Stimulated activated CD4-positive, alpha-beta T cell treated with anti-CD3 and anti-CD28 coated beads, TNF-alpha, amount 100 ng/mL, for 48 hours (primary cell): ENCODE measurements at places on chromosomes 3 and 15.

GRCh38 chr15:35616498-35617271 lies 70.7 kb upstream of the DPH6 start:
- DNase-seq: no peak

- no peak for DNase-seq
Observed at GRCh38 chr3:54094926-54095325, 27.4 kb upstream of the CACNA2D3 start.

DNA sequence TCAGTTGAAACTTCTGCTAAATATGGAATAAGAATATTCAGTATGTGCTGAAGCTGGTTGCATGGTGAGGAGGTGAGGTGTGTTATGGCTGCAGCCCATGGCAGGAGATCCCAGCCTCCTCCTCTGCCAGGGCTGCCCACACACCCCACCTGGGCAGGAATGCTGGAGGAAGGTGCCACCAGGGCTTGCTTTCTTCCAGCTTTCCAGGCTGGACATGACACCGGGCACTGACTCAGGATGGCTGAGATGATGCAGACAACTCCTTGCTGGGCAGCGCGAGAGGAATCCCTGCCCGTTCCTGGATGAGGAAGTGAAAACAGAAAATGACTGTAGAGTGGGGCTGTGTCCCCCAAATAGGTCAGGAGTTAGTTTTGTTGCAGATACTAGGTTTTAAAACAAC lies 14.1 kb downstream of the GABRG3 start:
- no peak for DNase-seq

DNA sequence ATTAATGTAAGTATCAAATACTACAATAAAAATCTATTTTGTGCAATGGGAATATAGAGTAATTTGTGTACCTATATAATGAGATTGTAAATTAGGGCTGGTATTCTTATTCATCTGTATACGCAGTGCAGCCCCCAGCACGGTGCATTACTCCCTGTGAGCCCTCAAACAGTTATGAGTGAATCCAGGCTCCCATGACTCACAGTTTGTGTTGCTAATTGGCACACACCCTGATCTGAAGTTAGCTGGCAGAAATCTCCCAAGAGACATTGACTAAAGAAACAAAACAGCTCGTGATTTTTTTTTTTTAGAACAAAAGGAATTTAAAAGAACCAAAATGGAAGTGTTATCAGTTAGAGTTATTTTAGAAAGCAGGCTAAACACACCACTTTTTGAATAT lies 15.7 kb downstream of the GK5 start:
- no peak for DNase-seq

- no peak for DNase-seq
Observed at GRCh38 chr3:12865271-12865670, 23.9 kb upstream of the RPL32 start.

- no peak for DNase-seq
Observed at GRCh38 chr3:24006-24405, 172.6 kb upstream of the CHL1 start.

DNA sequence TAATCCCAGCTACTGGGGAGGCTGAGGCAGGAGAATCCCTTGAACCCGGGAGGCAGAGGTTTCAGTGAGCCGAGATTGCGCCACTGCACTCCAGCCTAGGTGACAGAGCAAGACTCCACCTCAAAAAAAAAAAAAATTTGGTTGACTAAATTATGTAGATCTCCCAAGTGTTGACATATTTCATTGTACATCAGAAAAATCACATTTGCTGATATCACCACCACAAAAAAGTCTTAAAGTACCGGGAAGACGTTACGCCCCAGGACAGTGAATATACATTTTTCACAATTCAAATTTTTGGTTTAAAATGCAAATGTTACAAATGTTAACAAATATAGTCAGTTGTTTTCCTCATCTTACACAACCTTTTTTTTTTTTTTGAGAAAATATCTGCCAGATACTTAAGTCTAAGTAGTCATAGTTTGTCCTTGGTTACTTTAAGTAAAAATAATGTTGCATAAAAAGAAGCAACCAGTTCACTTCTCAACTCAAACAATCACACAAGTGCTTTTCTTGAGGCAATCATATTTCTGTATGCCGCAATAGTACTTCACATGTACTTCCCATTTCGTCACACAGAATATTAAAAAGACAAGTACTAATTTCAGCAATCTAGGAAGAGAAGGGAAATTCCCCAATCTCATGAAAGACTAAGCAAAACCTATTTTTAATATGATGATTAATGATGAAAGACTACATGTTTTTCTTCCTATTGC lies 41.0 kb upstream of the TCF12 start:
- no peak for DNase-seq

DNA sequence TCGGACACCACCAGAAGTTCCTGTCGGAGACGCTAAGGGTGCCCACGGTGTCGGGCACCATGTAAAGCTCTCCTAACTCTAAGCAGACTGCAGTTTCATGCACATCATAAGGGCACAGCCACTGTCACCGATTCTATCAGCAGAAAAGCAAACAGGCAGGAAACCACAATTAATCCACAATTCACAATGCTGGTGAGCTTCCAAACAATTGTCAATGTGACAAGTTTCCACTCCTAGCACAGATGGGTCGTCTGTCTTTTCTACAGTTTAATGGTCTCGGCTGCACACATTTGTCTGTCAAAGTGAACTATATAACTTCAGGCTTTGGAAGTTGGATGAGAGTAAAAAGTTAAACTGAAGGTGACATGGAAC lies 8.8 kb upstream of the OCA2 start:
- no peak for DNase-seq

- no peak for DNase-seq
Observed at GRCh38 chr15:101158166-101159095, 93.4 kb downstream of the CHSY1 start.

DNA sequence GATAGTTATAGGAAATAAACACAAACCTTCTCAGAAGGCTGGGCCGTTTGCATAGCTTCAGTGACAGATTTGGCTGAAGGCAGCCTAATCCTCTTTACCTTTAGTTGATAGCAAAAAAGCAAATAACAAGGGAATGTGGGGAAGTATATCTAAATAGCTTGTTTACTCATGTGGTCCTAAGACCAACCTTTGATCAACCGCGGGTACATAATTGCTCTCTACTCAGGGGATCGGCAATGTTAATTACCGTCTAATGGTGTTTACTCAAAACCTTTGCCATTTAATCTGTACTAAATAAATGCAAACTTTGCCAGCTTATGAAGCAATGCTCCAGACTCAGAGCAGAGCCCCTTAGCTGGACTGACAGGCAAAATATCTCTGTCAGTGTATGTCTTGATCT lies 51.6 kb downstream of the EIF3J start:
- DNase-seq: no peak

GRCh38 chr3:65101450-65101849 lies 413.6 kb upstream of the ADAMTS9 start:
- DNase-seq: no peak

DNA sequence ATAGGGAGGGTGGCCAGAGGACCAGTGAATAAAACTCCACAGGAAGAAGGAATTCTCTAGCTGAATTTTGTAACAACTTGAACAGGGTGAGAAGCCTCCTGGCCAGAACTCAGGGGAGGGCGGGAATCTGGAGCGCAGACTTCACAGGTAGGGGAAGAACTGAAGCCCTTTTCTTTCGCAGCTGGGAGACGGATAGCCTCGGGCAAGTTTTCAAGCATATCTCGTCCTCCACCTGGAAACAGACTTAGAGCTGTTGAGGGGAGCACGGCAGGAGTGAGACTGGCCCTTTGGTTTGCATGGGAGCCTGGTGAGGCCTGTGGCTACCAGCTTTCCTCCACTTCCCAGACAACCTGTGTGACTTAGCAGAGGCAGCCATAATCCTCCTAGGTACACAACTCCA lies 10.9 kb upstream of the RPL39L start:
- no peak for DNase-seq

- DNase-seq: no peak
Observed at GRCh38 chr3:4981294-4981664, 2.0 kb downstream of the BHLHE40 start.

- no peak for DNase-seq
Observed at GRCh38 chr3:45573591-45573990, 21.0 kb upstream of the LIMD1 start.

GRCh38 chr3:143445118-143445517 lies 325.5 kb downstream of the CHST2 start:
- no peak for DNase-seq

DNA sequence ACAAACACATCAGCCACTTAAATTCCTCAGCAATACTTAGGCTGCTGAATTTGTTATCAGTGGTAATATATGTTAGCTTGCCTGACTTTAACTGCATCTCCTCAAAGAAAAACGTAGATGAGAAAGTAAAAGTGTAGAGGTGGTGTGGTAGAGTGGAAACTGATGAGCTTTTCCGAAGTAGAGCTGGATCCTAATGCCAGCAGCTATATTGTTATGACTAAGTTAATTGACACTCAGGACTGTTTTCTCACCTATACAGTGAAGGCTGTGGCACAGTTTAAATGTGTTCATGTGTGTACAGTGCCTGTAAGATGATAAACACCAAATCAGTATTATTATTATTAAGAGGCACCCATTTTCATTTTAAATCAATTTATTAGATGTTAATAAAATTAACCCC lies 174.9 kb downstream of the TNIK start:
- DNase-seq: no peak

DNA sequence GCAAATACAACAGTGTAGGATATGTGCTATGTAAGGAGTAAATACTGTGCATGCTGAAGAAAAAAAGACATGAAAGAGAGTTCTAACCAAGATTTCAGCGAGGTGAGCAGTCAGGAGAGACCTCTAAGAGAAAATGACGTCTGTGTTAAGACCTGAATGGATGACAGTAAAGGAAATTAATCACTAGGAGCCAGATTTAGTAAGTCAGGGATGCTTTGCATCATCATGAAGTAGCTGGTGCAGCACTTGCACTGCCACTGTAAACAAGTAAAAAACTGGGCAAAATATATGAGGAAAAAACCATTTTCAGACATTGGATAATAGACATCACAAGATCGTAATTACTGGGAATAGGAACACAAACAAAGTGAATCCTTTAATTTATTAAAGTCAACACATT lies 32.6 kb downstream of the RTP4 start:
- no peak for DNase-seq

DNA sequence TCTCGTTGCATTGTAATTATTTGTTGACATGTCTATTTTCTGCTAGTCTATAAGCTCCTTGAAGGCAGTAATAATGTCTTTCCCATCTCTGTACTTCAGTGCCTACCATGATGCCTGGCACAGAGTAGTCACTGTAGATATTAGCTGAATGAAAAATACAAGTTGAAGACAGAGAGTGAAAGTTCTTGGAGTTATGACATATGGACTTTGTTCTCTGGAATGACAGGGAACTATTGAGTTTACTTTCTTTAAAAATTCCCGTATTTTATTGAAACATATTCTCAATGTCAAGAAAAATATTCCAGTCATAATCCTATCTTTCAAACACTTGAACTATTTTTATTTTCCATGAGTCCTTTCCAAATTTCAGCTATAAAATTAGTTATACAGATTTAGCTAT lies 3.0 kb downstream of the BLM start:
- no peak for DNase-seq

DNA sequence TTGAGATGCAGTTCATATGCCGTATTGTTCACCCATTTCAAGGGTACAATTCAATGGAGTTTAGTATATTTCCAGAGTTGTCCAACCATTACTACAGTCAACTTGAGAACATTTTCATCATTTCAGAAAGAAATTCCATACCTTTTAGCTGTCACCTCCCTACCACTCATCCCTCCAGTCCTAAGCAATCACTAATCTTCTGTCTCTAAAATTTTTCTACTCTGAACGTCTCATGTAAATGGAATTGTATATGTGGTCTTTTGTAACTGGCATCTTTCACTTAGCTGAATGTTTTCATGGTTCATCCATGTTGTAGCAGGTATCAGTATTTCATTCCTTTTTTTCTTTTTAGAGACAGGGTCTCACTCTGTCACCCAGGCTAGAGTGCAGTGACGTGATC lies 51.1 kb downstream of the CMTM7 start:
- DNase-seq: no peak

DNA sequence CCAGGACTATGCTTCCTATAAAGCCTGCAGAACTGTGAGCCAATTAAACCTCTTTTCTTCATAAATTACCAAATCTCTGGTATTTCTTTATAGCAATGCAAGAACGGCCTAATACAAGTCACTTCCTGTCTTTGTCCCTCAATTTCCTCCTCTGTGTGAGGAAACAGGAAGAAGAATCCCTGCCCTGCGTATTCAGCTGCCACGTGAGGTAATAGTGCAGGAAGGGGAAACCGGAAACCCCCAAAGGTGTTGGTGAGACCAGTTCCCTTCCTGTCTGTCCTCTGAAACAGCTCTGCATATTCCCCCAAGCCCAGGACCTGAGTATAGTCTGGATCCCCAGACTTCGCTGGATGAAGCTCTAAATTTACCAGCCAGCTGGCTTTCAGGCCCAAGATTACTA lies 18.1 kb upstream of the PTPN23 start:
- no peak for DNase-seq

- no peak for DNase-seq
Observed at GRCh38 chr3:28768439-28768838, 419.8 kb upstream of the AZI2 start.

DNA sequence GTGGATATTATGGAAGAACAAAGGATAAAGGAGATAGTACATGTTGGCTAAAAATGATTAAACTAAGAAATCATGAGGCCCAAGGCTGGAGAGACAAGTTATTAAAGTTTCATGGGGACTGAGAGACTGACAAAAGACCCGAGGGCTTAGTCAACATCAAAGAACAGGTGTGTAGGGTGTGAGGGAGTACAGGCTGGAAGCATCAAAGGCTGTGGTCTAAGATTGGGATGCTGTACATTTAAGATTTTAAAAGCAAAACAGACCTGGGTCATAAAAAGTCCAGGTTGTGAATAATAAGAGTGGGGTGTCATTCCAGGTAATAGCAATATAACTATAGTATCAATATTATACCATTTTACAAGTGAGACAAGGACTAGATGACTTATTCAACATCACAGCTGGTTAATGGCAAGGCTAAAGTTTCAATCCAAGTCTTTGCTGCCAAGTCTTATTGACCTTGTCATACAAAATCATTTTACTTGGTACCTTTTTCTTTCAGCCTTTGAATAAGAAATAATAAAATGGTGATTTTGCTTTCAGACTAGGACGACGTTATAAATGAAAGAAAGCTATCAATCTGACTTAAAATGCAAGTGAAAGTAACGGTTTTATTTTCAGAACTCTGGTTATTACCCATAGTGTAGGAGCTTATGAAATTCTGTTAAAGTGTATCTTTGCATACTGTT lies 211.6 kb downstream of the TNIK start:
- DNase-seq: no peak

- DNase-seq: no peak
Observed at GRCh38 chr15:23823508-23823907, 136.4 kb upstream of the NDN start.

DNA sequence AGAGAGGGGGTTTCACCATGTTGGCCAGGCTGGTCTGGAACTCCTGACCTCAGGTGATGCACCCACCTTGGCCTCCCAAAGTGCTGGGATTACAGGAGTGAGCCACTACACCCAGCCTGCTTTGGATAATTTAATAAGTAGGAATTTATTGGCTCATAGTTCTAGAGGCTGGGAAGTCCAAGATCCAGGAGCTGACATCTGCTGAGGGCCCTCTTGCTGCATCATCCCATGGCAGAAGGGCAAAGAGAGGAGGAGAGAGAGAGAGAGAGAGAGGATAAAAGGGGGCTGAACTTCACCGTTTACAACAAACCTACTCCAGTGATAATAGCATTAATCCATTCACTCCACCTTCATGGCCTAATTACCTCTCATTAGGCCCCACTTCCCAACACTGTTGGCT lies 62.0 kb upstream of the HES1 start:
- no peak for DNase-seq
